ENCODE measurements at places on chromosomes 16 and 17. TPM values are rescaled to one million over a fixed set of nuclear protein-coding genes. Genes with fewer than 3 reads are reported as not detected.

Gene CD300E
- total RNA-seq = 0.67 TPM

Gene DNAAF8
- 0.65 TPM for total RNA-seq

Gene HCRT
- total RNA-seq = not detected

DNA sequence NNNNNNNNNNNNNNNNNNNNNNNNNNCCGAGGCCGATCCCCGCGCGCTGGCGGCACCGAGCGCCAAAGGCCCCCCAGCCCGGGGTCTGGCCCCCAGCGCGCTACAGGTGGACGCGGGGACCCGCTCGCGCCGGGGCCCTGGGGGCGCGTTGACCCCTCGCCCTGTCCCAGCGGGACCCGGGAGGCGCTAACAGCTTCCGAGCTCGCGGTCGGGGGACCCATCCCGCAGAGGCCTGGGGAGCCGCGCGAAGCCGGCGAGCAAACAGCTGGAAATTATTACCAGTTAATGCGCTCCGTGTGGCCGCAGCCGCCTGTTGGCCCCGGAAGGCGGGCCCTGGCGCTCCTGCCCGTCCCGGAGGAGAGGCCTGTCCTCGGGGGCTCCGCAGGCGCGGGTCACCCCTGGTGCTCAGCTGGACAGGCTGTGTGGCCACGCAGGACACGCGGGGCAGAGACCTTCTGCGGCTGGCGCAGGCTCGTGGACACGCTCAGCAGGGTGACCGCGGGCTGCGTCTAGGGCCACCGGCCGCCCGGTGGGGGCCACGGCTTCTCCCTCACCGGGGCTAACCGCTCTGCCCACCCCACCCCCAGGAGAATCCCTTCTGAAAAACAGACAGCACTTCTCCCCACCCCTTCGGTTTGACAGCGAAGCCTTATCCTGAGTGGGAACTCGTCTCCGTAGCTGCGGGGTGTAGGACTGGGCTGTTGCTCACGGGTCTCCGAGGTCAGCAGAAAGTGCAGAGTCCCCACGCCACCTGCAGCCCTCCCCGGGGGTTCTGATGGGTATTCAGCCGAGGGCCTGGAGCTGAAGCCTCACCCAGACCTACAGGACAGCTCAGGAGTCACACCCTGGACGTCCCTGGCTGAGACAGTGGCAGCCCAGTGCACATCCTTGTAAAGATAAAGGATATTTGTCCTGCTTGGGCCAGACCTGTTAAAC lies 138.7 kb upstream of the RPH3AL start:
- no peak for DNase-seq

- DNase-seq = no peak
These were observed 383.0 kb downstream of the CPPED1 start for GRCh38 chr16:12420661-12421209.

GRCh38 chr16:67841198-67841815 lies 813 bp upstream of the THAP11 start:
- no peak for DNase-seq

DNA sequence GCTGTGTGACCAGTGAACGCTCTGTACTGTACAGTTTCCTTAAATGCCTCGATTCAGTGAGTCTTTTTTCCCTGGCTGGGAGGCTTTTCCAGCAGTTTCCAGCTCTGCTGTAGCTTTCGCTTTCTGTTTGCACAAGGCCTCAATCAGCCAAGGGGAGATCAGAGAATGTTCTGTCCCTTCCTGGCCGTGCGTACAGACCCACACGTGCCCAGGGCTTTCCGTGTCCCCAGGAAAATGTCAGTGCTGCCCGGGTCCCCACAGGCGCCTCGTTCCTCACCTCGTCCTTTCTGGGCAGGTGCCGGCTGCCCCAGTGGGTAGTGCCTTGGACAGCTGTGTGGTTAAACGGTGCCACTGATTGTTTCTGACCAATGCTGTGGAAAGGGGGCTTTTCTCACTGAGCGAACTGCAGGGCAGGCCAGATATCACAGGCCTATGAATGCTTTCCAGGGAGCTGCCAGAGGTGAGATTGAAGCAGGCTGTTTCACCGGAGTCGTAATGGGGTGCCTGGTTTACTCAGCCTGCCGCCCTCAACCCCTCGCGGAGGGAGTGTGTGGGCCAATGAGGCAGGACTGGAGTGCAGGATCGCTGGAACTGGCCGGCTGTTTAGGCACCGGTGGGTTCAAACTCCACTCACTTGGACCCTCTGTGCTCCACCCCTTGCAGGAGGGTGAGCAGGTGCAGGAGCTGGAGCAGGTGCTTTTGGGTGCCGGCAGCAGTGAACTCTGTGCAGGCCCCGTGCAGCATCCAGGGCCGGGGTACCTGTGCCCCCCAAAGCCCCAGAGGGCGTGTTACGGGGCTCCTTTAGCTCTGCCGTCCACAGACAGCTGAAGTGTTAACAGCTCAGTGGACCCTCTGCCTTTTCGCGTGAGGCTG lies 44.4 kb downstream of the ZNF778 start:
- DNase-seq = no peak

DNA sequence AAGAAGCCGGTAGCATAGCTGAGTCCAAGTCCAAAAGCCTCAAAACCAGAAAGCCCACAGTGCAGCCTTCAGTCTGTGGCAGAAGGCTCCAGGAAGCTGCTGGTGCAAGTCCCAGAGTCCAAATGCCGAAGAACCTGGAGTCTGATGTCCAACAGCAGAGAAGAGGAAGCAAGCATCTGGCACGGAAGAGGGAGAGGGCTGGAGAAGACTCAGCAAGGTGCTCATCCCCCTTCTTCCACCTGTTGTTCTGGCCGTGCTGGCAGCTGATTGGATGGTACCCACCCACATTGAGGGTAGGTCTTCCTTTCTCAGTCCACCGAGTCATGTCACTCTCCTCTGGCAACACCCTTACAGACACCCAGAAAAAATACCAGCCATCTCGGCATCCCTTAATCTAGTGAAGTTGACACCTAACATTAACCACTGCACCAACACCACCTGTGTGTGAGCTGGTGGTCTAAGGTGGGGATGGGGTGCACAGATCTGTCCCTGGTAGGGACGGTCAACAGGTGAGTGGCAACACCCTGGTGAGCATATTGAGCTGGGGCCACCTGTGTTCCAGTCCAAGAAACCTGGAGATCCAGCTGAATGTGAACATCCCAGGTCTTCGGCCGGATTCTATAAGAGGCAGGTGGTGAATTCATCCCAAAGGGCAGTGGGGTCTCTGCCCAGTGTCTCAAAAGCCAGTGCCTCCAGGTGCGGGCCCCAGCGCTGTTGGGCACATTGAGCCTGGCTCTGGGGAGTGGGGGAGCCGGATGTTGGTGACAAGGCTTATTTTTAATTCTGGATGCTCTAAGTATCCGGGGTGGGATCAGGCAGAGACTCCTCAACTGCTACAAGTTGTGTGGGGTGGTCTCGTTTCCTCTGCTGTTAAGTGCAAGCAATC lies 9.8 kb downstream of the MIEF2 start:
- no peak for DNase-seq

All from cardiac septum (tissue), 1 donor.